ENCODE measurements at places on chromosomes 7 and 10.
A peak's percentile ranks its signal among the peaks of the same experiment; 100 is the strongest.

DNA sequence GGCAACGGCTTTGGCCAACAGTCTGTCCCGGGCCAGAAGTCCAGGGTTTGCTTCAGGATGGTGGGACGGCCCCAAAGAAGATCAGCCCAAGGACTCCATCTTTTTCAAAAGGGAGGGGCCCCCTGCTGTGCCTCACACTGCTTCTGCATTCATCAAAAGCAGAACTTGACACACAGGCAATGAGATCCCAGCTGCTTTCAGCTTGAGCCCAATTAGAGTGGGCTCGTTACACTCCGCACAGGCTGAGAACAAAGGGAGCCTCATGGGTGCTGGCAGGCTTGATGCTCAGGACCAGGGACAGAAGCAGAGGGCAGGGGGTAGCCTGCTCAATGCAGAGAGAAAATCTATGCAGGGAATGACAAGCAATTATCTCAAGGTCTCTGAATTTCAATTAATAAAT is 45.5 kb downstream of the VOPP1 start:
- peak; percentile 87 for DNase-seq

- no peak for DNase-seq
Measured at GRCh38 chr10:104895981-104896380, 254.9 kb downstream of the SORCS3 start.

GRCh38 chr10:11035301-11035991 is 17.8 kb downstream of the CELF2 start:
- no peak for DNase-seq

GRCh38 chr10:6570893-6571292 is 9.2 kb downstream of the PRKCQ start:
- DNase-seq: no peak

GRCh38 chr7:128404886-128405470 is 4.8 kb downstream of the IMPDH1 start:
- no peak for DNase-seq

DNA sequence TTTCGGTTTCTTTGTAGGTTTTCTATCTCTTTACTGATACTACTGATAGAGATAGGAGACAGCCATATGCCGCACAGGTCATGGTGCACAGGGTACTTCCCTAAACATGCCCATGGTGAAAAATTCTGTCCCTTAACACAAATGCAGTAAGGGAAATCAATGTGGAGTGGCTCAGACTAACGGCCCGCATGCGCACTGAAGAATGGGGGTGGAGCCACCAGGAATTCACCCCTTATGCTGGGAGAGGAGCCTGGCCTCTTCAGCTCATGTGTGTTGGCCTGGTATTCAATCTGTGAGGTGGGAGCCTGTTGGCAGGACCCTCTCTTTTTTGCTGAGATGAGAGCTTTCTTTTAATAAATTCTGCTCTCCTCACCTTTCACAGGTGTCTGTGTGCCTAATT is 8.4 kb upstream of the URGCP start:
- DNase-seq: no peak

DNA sequence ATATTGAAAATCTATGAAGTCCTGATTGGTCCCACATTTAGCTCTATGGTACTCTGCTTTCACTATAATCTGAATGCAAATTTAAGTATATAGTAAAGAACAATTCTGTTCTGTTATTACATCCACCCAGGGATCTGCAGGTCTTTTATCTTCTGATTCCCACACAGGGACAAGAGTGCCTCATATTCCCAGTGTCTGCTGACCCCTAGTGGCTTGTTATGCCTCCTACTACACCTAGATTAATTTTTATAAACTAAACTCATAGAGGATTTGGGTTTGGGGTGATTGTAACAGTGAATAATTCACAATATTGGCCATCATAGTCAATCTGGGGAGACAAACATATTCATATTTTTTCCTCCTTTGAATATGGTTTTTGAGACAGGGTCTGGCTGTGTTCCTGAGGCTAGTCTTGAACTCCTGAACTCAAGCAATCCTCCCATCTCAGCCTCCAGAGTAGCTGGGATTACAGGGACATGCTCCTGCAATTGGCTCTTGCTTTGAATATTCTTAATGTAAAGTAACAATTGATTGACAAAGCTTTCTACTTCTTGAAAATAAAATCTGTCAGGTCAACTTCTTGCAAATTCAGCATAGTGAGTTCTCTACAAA is 282.1 kb downstream of the KCND2 start:
- DNase-seq: peak; percentile 82

DNA sequence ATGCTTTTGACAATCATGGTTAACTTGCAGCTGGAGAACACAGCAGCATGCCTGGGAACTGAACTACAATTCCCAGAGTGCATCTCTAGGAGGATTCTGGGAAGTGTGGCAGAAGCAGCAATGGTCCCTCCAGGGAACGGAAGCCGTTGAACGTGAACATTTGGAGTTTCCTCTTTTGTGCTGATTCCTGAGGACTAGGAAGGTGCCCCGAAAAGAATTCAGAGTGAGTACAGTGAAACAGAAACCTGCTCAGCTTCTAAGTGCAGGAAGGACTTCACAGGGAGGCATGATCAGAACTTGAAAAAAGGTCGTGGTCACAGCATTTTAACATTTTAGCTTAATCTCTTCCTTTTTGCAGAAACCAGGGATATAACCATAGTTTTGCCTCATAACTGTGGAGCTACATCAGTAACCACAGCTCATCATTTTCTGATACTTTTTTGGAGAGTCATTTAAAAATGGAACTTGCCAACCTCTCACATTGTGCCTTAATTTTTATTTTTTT is at the start of gene NUDT13:
NUDT13 (plus strand) TSS at position 111 of the 505 bp plus-strand sequence. CDS start 3,911 bp downstream, outside the sequence.
- no peak for DNase-seq

DNA sequence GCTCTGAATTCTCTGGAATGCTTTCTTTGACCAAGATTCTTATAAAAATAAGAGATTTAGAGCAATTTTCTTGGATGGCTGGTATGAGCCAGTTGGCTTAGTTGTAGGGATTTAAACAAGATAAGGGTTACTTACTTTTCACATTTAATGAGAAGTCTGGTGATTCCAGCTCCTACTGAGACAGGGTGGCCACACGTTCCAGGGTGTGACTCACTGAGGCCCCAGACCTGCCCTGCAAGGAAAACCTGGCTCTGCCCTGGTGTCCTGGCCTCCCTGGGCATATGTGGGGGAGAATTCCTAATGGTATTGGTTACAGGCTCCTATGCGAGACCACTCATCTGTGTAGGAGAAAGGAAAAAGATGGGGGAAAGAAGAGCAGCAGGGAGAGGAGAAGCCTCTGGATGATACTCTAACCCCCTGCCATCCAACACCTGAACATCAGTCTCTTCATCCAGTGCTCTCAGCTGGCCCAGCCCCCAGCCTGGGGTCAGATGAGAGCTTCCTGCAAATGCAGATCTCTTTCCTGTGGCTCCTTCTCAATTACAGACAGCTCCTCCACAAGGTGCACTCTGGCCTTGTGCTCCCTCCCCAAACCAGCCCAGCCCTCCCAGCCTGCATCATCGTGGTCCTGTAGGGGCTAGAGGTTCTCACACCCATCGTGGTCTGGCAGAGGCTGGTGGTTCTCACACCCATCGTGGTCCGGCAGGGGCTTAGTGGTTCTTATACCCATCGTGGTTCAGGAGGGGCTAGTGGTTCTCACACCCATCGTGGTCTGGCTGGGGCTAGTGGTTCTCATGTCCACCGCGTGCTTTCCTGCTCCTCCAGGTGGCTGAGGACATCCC is 139.9 kb downstream of the EGFR start:
- no peak for DNase-seq

GRCh38 chr7:29199776-29200175 is 5.2 kb downstream of the CHN2 start:
- no peak for DNase-seq

DNA sequence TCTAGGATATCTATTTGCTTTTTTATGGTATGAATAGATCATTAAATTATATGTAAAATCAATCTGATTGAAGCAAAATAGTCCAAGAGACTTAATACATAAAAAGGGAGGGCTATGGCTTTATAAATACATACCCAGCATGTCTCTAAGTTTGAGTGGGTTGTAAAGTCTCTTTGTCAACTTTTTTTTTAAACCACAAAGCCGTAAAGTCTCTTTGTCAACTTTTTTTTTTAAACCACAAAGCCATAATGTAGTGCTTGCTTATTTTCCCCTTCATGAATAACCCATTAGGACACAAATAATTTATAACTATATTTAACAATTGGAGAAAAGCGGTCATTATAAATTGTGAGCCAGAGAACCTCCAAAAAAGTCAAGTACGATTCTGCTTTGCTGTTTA is 5.7 kb downstream of the HECTD2 start:
- no peak for DNase-seq

DNA sequence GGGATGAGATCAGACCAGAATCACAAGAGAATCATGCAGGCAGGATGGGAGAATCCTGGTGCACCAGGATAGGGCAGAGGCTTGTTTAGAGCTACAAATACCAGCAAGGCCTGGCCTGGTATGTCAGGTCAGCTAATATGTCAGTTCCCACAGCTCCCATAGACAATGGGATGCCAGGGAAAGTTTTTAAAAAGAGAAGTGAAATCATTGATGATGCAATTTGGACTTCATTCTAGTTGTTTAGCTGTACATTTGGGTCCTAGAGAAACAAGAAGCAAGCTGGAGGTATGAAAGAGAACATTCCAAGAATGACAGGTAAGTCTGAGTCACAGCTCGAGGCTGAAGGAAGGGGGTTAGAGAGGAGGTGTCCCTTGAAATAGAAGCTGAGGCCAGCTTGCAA is 45.2 kb downstream of the GPR141 start:
- no peak for DNase-seq

DNA sequence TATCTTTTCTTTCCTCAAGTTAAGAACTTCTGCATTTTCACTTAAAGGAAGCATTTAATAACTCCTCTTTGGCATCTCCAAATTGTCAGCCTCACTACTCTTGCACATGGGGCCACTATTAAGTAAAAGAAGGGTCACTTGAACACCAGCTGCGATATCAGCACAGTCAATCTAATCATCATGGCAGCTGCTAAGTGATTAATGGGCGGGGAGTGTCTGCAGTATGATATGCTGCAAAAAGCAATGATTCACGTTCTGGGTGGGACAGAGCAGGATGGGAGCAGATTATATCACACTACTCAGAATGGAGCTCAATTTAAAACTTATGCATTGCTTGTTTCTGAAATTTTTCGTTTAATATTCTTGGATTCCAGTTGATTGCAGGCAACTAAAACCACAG is 447.4 kb upstream of the PFKP start:
- DNase-seq: no peak

GRCh38 chr10:108861181-108861754 is 1062.0 kb downstream of the XPNPEP1 start:
- DNase-seq: no peak

DNA sequence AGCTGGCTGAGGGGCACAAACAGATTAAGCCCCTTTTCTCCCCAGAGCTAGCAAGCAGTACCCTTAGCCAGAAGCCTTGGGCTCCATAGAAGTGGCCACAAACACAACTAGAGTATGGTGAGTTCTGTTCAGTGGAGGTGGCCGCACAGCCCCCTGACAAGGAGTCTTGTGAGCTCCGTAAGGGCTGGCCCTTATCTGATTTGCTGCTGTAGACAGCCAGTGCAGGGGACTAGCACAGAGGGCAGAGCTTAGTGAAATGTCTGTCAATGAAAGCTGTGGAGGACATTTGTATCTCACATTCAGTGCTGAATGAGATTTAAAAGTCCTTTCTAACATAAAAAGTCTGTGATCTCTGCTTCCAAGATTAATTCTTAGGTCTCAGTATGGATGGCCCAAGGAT is 137.3 kb downstream of the AUTS2 start:
- DNase-seq: no peak

Data from NCI-H2081 (cell line).